ENCODE measurements at places on chromosomes 6 and 20.
A peak's percentile ranks its signal among the peaks of the same experiment; 100 is the strongest.

DNA sequence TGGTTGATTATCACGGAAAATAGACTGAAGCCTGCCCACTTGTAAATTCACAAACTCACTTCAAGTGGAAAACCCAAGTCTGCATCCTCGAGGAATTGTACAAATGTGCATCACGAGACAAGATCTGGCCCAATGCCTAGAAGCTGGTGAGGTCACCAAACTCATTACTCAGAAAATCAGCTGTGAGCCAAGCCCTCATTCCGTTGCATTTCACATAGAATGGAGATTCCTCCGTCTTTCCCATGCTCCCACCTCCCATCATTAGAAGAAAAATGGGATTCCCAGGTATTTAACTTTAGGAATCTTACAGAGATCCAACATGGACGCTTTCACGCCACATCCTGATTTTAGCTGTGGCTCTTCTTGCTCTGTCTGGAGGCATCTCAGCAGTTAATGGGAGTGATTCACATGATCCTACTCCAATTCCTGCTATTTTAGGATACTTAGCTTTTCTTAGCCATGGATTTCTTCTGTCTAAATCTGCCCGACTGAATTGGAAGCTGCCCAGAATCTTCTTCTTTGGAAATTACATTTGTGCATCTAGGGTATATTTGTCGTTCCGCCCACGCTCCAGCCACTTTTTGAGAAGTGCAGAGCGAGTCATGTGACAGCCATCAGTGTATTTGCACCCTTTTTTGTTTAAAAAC lies 68.7 kb upstream of the STMND1 start:
- no peak for DNase-seq

DNA sequence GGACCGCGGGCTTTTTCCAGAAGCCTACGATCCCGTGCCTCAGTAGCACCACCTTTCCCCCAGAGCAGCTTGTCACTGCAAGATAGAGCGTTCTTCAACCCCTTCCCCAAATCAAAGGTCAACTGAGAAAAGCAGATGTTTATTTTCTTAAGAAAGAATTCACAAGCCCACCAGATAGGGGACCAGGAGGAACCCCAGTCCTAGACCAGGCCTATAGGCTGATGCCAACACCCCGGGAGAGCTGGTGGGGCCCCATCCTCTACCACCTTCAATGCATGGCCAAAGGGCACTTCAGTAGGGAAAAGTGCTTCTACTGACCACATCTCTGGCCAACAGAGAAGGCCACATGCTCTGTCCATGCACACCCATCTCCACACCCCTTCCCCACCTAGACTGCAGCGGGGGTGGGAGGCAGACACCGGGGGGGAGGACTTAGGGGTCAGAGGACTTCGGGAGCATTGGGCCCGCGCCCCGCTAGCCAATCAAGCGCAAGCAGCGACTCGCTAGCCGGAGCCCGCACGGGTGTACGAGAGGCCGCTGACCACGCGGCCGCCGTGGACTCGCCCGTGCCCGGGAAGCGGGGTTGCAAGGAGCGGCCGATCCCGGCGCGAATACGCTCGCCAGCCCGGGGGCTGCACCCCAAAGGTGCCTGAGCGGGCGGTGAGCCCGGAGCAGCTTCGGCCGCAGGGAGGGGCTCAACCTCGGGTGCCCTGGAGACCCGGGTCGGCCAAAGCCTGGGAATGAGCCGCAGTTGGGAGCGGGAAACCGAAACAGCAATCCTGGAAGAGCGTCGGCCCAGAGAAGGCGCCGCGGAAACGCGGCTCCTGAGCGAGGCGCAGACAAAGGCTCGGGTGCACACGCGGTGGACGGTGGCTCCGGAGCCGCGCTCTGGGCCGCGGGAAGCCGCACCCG lies 2.8 kb downstream of the PDE10A start:
- no peak for DNase-seq

DNA sequence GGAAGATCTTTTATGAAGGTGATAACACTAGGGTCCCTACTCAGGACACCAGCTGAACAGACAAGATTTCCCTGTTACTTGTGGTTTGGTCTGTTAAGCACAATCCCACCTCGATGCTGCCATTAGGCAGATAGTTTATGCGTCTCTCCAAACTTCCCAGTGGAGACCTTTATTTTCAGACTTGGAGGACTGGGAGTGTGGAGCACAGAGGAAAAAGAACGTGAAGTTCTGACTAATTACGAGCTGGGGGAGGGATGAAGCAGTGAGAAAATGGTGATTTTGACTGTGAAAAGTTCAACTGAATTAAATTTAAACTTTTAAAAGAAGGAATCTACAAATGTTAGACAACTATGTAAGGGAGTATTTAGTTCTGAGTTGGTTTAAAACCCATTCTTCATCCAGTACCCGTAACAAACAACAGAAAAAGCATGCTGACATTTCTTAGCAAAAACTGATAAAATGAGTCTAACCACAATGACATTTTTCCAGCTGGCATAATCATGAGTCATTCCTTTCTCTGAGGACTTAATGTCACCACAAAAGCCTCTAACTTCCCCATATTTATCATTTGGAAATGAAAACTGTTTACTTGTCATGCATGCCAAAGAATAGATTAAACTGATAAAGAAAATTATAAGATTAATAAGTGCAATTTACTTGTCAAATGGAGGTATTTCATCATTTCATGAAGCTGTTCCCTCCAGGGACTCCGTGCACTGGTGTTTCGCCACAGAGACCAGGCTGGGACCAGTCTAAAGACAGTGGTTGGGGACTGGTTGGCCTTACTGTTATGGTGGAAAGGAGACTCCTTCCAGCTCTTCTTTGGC lies 113.3 kb upstream of the SSTR4 start:
- DNase-seq, result no peak

DNA sequence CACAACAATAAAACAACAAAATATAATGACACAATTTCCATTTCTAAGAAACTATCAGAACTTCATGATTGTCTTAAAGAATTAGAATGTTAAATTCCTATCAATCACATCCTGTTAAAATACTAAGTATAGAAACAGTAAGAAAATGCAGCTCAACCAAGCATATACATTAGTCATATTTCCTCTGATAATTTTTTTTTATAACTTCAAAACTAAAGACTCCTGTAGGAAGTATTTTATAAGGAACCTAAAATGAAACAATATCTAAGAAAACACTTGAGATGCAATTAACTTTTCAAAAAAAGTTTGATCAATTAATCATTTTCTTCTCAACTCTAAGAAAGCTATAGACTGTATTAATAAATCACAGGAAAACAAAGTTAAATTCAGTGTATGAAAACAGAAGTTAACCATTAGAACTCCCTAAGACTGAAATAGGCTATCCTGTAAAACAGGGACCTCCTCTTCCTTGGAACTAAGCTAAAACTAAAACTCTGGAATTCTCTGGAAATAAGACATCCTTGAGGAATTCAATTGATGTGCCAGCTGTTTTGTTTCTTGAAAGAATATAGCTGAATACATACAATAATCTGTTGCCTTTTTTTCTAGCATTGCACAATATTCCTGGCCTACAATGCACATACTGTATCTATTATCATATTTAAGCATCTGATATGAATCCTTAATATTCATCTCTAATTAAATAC lies 19.8 kb downstream of the FKBP5 start:
- DNase-seq, result no peak

DNA sequence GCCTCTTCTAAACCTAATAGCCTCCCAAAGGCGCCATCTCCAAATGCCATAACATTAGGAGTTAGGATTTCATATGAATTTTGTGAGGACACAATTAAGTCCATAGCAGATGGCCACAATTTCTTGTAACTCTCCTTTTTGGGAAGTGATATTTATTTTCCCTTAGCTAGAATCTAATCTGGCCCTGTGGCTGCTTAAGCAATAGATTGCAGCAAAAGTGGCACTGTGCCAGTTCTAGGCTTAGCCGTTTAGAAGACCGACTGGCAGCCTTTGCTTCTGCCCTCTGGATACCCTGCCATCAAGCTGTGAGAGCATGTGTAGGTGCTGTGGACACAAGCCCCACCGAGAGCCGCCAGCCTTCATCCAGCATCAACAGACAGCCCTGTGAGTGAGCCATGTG lies 15.9 kb upstream of the ADGB start:
- no peak for DNase-seq

DNA sequence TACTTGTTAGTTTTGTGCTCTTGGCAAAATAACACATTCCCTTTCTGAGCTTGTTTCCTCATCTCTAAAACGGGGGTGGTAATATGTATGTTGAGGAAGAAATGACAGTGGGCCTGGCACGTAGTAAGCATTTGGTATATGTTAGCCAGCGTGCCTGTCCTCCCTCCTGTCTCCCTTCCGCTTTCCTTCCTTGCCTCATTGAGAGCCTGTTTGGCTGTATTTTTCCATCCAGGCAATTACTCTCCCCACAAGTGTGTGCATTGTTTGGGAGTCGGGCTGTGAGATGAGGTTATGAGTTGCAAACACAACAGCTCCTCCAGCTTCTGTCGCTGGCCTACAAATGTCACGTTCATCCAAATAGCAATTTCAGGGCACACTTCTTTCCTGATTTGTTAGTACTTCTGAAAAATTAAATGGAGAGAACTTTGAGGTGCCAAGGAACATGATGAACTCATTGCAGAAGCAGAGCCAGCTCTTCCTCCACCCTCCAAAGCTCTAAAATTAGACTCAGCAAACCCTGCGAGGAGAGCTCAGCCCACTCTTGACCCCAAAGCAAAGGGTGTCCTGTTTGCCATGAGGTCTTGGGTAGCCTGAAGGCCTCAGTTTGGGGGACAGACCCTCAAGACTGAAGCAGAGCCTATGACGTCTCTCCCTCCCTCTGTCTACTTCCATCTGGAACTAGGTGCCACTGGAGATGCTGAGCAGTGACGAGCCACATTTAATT lies 50.7 kb upstream of the TOX2 start:
- no peak for DNase-seq

DNA sequence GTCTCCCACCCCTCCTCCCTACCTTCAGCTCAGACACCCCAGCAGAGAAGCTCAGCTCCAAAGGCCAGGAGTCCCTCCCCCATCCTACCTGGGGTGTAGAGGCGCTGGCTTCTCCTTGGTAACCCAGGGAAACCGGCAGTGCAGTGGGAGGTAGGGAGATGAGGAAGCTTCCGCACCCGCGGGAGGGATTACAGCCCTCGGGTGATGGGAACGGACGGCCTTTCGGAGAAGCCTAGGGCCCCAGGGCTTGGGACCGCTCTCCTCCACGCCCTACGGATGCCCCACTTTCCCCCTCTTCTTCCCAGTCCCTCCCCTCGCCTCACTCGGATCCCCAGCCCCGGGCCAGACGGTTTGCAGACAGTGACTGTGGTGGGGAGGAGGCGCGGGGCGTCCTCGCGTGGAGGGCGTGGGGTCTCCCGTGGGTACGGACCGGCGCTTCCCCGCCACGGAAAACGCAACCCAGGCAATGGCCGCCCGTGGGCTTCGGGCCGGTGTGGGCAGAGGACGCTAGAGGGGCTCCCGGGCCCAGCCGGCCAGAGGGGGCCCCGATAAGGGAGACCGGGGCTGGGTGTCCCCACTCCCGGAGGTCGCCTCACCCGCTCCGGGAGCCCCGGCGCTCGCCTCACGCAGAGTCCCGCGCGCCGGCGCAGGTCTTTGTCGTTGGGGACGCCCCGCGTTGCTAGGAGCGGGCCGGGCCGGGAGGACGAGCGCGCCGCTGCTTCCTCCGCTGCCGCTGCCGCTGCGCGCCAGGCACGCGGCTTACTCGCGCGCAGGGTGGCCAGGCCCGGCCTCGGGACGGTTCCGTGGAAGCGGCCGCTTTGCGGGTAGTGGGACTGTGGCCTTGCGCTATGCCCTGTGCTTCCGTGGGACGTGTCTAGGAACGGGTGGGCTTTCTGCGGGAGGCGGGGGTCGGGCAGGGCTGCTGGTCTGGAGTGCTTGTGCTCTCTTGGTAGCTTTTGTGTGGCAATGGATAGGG lies 15.8 kb downstream of the AARS2 start:
- no peak for DNase-seq

- no peak for DNase-seq
These were observed 593.3 kb upstream of the HS3ST5 start for GRCh38 chr6:114936080-114936479.

GRCh38 chr6:56787209-56787608 lies 144.5 kb upstream of the DST start:
- DNase-seq, result no peak

DNA sequence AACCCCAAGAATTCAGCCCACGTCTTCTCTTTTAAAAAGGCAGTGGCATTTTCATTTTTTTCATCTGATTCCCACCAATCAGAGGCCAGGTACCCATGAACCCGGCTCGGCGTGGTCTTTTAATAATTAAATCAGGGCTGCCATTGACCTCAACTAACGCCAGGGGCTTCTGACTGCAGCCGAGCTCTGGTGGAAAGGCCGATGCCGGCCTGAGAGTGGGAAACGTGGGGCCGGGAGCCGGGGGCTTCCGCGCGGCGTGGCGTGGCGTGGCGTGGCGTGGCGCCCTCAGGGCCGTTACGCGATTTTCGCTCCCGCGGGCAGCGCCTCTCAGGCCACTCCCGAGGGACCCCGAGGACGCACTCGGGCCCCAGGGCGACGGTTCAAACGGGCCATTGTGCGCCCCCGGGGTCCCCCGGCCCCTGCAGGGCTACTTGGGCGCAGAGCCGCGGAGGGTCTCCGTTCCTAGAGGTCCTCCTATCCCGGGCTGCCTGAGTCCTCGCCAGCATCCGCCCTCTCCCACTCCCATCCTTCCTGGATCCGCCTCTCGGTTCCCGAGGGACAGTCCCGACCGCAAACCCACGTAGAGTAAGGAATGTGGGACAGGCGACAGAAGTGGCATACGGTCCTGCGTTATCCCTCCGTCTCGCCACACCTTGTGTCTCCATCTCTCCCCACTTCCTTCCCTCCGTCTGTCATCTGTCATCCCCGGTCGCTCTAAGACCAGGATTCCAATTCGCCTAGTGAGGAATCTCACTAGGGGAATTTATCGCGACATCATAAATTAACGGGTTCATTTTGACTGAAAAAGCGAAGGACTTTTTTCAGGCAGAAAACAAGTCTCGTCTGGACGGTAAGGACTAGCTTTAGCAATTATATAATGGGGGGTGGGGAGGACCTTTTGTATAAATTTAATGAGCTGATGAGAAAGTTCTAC lies 876 bp upstream of the TBPL1 start:
- peak; percentile 70 for DNase-seq

DNA sequence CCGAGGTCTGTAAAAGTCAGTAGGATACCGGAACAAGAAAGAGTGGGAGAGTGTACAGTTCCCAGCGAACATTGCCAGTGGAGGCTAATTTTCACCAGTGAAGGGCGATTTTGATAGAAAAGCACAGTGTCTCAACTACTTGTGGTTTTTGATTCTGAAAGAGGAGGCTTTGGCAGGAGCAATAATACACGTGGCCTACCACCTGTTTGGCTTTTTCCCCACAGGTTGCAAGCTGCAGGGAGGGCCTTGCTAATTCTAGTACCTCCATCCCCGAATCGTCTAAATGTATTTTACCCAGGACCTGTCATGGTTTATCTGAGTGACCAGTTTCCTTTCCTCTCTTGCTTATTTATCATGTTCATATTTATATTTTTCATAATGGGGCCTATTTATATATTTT lies 3.3 kb upstream of the EFCAB8 start:
- DNase-seq, result no peak
